SHP77 (cell line): ENCODE measurements at places on chromosomes 5 and 9.

DNA sequence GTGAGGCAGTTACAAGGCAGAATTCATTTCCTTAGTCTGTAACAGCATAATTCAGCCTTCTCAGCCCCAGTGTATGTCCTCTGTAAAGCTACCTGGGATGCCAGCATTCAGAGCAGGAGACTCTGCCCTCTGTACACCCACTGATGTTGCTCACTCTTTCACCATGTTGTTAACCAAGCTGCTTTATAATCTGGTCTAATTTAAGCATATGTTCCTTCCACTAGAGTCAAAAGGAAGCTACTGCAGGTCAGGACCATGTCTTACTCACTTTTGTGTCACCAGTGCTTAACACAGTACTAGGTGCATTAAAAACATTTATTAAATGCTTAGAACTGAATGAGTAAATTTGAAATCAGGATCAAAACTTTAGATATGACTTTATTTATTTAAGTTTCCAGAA is 185.6 kb downstream of the FBXL17 start:
- no peak for DNase-seq

DNA sequence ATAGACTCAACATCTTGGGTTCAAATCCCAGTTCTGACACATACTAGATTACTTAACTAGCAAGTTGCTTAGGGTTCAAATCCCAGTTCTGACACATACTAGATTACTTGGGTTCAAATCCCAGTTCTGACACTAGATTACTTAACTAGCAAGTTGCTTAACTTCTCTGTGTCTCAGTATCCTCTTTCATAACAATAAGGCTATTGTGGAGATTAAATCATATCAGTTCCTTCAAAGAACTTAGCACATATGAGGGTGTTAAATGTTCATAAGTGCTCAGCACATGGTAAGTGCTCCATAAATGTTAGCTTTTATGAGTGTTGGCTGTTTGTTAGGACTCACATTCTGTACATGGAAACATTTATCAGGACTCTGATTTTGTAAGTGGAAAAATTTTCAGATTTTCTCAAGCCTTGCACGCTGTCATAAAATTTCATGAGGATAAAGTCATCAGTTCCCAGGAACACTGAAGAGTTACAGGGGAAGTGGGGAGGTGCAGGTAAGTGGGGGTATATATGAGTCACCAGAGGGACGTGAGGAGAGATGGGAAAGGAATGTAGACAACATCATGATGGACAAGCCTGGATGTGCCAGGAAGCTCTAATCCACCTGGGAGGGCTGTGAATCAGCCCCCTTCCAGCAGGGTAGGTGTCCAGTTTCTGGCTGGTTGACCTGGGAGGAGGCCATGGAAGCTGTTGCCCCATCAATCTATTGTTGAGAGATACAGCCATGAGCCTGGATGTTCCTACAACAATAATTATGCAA is 532.2 kb upstream of the WWC1 start:
- DNase-seq, result no peak

DNA sequence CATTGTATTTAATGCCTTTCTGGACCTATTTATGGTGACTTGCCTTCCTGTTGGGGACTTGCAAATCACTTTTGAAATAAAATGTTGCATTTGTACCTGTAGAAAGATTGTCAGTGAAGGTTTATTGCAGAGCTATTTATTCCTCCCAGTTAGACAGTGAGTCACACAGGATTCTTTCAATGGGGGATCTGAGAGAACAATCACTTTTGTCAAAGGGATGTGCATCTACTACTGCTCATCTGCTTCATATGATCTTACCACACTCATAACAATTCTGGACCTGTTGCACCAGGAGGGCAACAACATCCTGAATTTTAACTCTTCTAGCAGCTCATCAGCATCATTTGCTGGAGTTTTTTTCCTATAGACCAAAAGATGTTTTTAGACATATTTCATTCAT is 66.8 kb downstream of the FBXL7 start:
- DNase-seq, result no peak

- DNase-seq, result no peak
These were observed 53.0 kb downstream of the UBE2QL1 start for GRCh38 chr5:6501701-6502100.

DNA sequence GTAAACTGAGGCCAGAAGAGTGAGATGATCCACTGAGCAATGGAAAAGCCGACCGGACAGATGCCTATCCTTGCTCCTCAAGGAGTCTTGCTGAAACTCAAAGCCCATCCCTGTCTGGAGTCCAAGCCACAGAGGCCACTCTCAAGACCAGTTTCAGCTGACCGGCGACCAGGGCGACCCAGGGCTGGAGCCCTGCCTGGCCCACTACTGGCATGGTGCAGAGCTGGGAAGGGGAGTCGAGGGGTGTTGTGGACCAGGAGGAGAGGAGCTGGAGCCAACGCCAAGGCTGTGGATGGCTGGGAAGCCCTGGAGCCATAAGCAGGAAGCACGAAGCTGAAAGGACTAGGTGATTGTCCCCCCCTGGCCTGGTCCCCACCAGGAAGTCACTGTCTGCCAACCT is 22.1 kb downstream of the FAM163B start:
- DNase-seq, result no peak

GRCh38 chr5:54630738-54631359 is 113.3 kb downstream of the SNX18 start:
- DNase-seq, result no peak

DNA sequence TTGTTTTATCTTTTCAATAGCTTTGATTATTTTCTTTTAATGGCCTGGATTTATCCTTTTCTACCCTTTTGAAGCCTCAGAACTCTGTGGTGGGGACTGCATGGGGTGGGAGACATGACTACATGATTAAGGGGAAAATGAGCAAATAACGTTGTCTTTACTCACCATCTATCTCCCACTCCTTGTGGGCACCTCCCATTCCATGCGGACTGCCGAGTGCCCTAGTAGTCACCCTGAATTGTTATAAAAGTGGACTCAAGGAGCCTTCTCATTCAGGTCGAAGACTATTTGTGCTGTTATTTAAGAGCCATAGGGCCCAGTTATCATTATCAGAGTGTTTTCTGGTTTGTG is 281.8 kb downstream of the MLLT3 start:
- DNase-seq, result no peak

- no peak for DNase-seq
These were observed 14.7 kb downstream of the C1QTNF3 start for GRCh38 chr5:34028349-34028748.

- DNase-seq, result no peak
These were observed 1353.7 kb upstream of the ACO1 start for GRCh38 chr9:31030741-31031202.

- DNase-seq, result no peak
These were observed 9.9 kb upstream of the PPP2R2B start for GRCh38 chr5:146888351-146888978.

GRCh38 chr5:141618804-141619554 is at the start of gene DIAPH1:
TSS of gene DIAPH1 (minus strand) at chr5:141619000. CDS start at chr5:141618914, 86 bp downstream.
- peak; percentile 95 for DNase-seq

DNA sequence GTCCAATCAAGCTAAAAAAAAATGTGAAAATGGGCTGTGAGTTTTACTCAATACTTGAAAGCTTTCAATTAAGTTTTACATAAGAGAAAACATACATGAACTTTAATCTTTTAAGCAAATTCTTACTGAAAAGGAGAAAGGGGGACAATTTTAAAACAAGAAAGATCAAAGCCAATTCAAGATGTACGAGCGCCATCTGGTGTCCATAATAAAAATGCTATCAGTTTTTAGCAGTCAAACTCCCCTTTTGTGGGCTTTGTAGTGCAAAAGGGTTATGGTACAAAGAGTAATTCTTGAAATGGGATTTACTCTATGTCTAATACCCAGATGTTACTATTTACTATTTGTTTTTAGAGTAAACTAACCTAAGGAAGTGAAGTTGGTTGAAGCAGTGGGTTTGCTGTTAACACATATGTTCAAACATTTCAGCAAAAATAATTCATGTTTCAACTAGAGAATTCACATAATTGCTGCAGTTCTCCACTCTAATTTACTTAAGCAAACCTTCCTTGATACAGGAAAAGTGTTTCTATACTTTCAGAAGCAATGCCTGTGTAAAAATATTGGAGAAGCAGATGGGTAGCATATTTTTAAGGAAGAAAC is 228.2 kb upstream of the TYRP1 start:
- DNase-seq, result peak; percentile 1

DNA sequence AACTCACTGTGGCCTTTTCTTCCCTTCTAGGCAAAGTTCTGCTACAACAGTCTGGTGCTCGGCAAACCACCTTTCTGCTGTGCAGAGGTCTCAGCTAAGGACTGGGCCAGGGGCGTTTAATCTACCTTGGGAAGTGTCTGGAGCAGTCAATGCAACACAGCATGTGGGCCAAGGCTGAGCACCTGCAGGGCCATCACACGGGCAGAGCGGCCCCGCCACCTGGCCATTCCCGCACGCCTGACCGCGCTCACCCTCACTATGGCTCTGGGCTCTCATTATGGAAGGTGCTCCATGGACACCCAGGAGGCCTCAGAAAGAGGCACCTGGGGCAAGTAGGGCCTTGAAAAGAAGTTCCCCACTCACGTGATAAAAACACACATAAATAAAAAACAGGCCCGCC is 65.7 kb upstream of the TBC1D9B start:
- DNase-seq, result no peak

DNA sequence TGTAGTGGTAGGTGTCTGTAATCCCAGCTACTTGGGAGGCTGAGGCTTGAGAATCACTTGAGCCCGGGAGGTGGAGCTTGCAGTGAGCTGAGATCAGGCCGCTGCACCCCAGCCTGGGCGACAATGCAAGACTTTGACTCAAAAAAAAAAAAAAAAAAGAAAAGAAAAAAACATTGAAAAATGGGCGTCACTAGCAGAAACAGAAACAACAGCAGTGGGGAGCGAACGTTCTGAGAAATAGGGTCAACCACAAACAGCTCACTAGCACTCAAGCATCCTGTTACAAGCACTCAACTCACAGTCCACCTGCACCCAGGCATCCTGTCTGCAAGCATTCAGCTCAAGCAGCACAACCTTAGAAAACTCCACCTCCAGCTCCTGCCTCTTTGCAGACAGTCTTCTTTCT is 17.2 kb downstream of the TRIM14 start:
- DNase-seq, result no peak

DNA sequence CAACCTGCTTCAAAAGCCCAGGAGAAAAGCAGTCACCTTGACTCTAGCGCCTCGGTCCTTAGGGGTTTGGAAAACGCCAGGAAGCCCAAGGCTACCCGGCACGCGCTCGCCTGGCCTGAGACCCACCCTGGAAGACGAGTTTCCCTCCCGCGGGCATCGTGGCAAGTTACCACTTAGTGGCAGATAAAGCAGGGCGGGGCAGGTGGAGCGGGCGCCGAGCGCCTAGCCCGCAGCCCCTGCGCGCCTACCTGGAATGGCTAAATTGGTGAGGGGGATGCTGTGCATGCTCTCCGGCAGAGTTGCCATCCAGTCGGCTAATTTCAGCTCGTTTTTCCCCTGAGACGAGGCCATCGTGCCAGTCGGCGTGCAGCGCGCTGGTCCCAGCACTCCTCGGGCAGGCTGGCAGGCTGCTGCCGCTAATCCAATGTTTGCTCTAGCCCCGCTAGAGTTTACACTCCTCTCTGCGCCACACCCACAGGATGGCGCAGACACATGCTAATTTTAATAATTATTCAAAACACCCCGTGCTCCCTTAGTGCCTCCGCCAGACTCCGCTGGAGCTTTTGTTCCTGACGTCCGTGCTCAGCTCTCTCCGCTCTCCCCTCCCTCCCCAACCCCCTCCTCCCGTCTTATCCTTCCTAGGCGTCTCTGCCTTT is at the start of gene PLCXD3:
TSS of gene PLCXD3 (minus strand) at position 426 of the 656 bp plus-strand sequence. CDS start at position 351, 75 bp downstream.
- peak; percentile 81 for DNase-seq

- no peak for DNase-seq
These were observed 42.8 kb downstream of the TEK start for GRCh38 chr9:27151693-27152404.

DNA sequence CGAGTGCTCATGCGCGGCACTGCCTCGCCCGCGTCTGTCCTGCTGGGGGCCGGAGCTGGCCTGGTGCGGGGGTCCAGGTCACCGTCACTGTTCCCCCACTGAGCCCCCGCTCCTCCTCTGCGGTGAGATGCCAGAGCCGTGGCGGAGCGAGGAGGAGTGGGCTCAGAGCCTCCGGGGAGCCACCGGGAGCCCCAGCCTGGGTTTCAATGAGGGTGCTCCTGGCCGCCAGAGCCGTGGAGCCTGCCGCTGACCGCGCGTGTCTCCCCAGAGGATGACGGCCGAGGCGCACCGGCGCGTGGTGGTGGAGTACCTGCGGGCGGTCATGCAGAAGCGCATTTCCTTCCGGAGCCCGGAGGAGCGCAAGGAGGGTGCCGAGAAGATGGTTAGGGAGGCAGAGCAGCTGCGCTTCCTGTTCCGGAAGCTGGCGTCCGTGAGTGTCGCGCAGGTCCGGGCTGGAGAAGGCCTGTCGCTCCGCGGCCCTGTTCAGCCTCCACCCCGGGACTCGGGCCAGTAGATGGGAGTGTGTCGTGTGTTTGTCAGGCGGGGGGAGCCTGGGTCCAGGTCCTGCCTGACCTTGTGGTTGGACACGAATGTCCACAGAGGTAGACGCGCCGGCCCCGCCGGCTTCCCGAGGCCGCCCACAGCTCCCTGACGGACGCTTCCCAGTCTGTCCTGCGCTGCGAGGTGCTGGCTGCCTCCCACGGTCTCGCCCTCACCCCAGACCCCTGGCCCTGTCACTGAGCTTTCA is 22.0 kb downstream of the EXOC3 start:
- DNase-seq, result no peak

GRCh38 chr5:135977375-135977928 is 22.7 kb upstream of the LECT2 start:
- DNase-seq, result no peak

DNA sequence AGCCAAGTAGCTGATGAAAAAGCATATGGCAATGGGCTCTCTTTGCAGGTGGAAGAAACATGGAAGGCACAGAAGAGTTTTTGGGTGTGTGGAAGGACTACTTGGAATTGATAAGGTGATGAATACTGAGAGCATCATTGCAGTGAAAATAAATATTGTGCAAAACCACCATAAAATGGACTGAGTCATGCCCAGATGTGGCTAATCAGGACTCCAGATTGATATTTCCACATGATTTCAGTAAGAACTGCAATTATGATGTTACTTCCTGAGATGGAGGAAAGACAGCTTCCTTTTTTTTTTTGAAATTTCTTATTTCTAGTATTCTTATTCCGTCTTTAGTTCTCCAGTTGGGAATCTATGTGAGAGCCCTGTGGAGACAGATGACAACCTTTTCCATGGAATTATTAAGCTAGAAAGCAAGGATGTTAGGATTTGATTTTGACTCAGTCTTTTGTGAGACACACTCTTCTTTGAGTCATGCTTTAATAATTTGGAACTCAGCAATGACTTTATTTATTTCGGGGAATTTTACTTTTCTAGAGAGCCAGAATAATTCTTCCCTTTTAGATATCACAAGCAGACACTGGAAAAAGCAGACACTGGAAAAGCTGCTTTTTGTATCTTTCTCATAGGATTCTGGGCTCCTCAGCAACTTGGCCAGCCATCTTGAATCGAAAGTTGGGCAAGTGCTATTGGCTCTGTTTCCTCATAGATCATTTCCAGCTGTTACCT is 94.2 kb upstream of the VCAN start:
- no peak for DNase-seq

- DNase-seq, result no peak
These were observed 8.7 kb upstream of the SPARC start for GRCh38 chr5:151695464-151695863.

GRCh38 chr5:145111420-145111819 is 723.7 kb downstream of the PRELID2 start:
- no peak for DNase-seq

GRCh38 chr5:54930736-54931135 is 54.7 kb downstream of the ESM1 start:
- no peak for DNase-seq

- DNase-seq, result no peak
These were observed 55.2 kb upstream of the SHISAL2B start for GRCh38 chr5:64634997-64635686.

- no peak for DNase-seq
These were observed 134.9 kb downstream of the GABBR2 start for GRCh38 chr9:98573749-98574278.

- no peak for DNase-seq
These were observed 7.2 kb downstream of the CDC37L1 start for GRCh38 chr9:4686584-4686983.
